ENCODE measurements at places on chromosomes 5 and 9.

GRCh38 chr5:113102121-113102531 is 125.5 kb downstream of the DCP2 start:
- H3K4me3 ChIP-seq, result no peak overlapping the region
- no peaks in the 10 kb centered on the region for H3K36me3 ChIP-seq
- H3K4me1 ChIP-seq, result no peaks in the 10 kb centered on the region

DNA sequence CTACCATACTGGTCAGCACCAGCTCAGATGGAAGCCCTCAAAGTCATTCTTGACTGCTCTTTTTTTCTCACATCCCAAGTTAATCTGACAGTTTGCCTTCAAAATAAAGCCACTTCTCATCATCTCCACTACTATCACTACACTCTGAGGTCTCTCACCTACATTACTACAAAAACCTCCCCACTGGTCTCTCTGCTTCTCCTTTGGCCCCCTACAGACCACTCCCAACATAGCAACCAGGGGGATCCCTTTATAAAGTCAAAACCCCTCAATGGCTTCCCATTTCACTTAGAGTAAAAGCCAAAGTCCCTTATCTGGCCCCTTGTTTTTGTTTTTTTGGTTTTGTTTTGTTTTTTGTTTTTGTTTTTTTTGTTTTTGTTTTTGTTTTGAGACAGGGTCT is 4.6 kb downstream of the ARAP3 start:
- H3K27ac ChIP-seq, result no peak overlapping the region
- H3K4me1 ChIP-seq, result peaks cover 10% of the 10 kb centered on the region
- no peaks in the 10 kb centered on the region for H3K27me3 ChIP-seq
- no peaks in the 10 kb centered on the region for H3K36me3 ChIP-seq
- DNase-seq, result no peak

DNA sequence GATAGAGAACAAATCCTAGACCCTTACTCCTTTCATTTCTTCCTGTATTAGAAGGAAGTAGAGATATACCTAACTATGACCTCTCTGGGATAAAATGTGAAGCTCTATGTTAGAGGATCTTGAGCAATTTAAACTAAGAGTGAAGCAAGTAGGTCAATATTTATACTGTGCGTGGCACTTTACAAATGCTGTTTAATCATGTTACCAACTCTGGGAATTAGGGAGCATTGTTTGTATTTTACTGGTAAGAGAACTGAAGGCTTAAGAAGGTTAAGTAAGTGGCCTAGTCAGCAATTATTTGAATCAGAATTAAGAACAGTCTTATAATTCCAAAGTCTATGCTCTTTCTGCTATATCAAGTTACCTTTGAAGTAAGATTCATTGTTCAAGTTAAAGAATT is 12.0 kb downstream of the TNC start:
- no peak for DNase-seq
- H3K36me3 ChIP-seq, result no peaks in the 10 kb centered on the region
- no peak overlapping the region for H3K4me3 ChIP-seq
- H3K27me3 ChIP-seq, result no peaks in the 10 kb centered on the region
- no peaks in the 10 kb centered on the region for H3K4me1 ChIP-seq

- H3K4me3 ChIP-seq, result no peak overlapping the region
- no peaks in the 10 kb centered on the region for H3K4me1 ChIP-seq
- H3K27me3 ChIP-seq, result no peaks in the 10 kb centered on the region
- H3K27ac ChIP-seq, result no peak overlapping the region
Measured at GRCh38 chr5:5981562-5981961, 396.8 kb downstream of the MED10 start.

DNA sequence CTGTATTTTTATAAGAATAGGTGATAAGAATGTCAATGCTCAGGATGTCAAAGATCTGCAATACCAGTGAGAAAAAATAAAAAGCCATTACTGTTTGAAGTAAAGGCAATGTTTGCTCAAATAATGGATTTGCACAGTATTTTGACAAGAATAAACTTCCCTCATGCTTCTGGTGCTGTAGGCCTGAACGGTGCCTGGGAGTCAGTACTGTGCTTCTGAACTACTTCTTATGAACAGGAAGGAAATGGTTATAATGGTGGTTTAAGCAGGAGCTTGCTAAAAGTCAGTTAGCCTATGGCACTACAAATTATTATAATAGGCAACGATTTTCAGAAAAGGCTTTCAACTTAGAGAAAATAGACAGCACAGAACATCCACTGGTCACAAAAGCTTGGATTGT is 548.3 kb upstream of the CDH18 start:
- H3K27ac ChIP-seq, result no peak overlapping the region
- no peak for DNase-seq
- H3K4me3 ChIP-seq, result no peak overlapping the region
- H3K4me1 ChIP-seq, result no peaks in the 10 kb centered on the region
- H3K36me3 ChIP-seq, result no peaks in the 10 kb centered on the region

DNA sequence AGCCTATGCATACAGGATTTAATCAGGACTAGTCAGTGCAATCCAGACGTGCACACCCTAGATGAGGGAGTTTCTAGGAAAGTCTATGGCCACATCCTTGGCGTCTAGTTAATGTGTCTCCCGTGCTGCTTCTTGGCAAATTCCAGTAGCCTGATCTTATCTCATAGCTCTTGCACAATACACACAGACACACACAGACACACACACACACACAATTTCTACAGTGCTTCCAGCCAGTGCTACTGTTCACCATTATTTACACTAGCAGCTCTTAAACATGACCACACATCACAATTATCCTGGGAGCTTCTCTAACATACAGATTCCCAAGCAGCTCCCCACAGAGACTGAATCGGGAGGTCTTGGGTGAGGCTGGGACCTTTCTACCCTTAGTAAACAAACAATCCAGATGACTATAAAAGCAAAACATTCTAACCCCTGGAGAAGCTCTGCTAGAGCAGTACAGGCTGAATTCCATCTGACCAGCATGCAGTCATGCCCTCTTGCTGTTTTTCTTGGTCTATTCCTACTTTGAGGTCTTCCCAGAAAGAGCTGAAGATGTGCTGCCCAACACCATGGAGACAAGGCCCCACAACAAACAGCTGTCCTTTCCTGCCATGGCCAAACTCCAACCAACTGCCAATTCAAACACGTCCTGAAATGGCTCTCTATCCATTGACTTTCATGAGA is 236.6 kb downstream of the DEPDC1B start:
- H3K36me3 ChIP-seq, result no peaks in the 10 kb centered on the region
- no peaks in the 10 kb centered on the region for H3K27me3 ChIP-seq
- H3K4me3 ChIP-seq, result no peak overlapping the region
- DNase-seq, result no peak

GRCh38 chr5:81069990-81070389 is 109.8 kb downstream of the RASGRF2 start:
- no peaks in the 10 kb centered on the region for H3K36me3 ChIP-seq
- no peak overlapping the region for H3K4me3 ChIP-seq
- DNase-seq, result no peak
- no peak overlapping the region for H3K27ac ChIP-seq
- H3K4me1 ChIP-seq, result no peaks in the 10 kb centered on the region

- H3K4me3 ChIP-seq, result no peak overlapping the region
- no peaks in the 10 kb centered on the region for H3K4me1 ChIP-seq
- no peak for DNase-seq
- H3K36me3 ChIP-seq, result no peaks in the 10 kb centered on the region
- H3K27me3 ChIP-seq, result no peaks in the 10 kb centered on the region
- H3K27ac ChIP-seq, result no peak overlapping the region
Measured at GRCh38 chr5:7878381-7878873, 9.5 kb downstream of the MTRR start.

- H3K27me3 ChIP-seq, result no peaks in the 10 kb centered on the region
- H3K27ac ChIP-seq, result no peak overlapping the region
- H3K36me3 ChIP-seq, result no peaks in the 10 kb centered on the region
- no peak overlapping the region for H3K4me3 ChIP-seq
Measured at GRCh38 chr9:91048749-91049148, 247.1 kb downstream of the SYK start.

- H3K4me1 ChIP-seq, result no peaks in the 10 kb centered on the region
- no peak for DNase-seq
- H3K36me3 ChIP-seq, result no peaks in the 10 kb centered on the region
- peak overlapping the region; percentile 62 for H3K4me3 ChIP-seq
- no peaks in the 10 kb centered on the region for H3K27me3 ChIP-seq
Measured at GRCh38 chr5:160311491-160312133, 752 bp downstream of the CCNJL start.

DNA sequence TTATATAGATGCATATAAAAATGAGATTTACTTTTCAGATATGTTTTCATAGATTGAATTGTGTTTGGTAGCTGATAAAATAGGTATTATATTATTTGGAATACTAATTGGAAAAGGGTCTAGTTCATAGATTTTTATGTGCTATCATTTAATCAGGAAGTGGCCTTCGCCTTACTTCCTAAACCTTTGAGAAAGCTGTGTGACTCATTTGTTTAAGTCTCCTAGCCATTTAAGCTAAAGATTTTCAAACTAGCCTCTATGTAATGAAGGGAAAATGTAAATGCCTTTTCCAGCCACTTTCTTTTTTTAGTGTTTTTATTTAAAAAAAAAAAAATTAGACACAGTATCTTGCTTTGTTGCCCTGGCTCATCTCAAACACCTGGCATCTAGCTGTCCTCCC is 97.5 kb downstream of the DMXL1 start:
- no peaks in the 10 kb centered on the region for H3K27me3 ChIP-seq
- DNase-seq, result no peak
- no peaks in the 10 kb centered on the region for H3K4me1 ChIP-seq

GRCh38 chr5:18972177-18972576 is 1015.8 kb downstream of the CDH18 start:
- H3K27ac ChIP-seq, result no peak overlapping the region
- no peaks in the 10 kb centered on the region for H3K27me3 ChIP-seq
- DNase-seq, result no peak
- no peaks in the 10 kb centered on the region for H3K36me3 ChIP-seq
- H3K4me1 ChIP-seq, result no peaks in the 10 kb centered on the region
- H3K4me3 ChIP-seq, result no peak overlapping the region

DNA sequence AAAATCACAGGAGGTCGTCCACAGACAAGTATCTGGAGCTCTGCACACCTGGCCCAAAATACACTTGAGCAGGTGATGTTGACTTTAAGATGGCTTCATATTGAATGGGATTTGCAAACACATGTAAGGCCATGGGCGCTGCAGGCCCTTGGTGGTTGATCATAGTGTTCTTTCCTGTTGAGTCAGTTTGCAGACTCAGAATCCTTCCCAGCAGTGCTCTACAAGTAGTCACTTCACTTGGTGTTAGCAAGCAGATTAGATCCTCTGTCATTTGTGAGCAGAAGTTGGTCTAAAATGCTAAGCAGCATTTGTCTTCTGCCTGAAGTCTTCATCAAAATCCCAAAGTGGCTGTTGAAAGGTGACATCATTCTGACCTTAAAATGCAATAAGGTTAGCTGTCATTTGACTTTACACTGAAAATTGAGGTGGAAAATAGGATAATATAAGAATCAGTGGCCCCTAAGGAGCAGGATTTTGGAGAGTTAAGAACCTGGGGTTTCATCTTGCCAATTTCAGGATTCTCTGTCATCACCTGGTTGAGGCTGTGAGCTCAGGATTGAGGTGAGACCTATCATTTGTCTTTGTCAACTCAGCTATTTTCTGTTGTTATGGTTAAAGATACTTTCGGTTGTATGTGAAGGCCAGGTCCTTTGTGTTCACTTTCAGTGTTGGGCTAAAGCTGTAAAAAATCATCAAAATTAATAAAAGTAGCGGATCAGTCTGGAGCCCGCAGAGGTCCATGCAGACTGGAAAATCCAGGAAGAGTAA is 114.5 kb downstream of the LRRC70 start:
- no peak overlapping the region for H3K4me3 ChIP-seq
- H3K27me3 ChIP-seq, result no peaks in the 10 kb centered on the region
- no peaks in the 10 kb centered on the region for H3K4me1 ChIP-seq
- DNase-seq, result no peak
- no peak overlapping the region for H3K27ac ChIP-seq

GRCh38 chr9:2299843-2300205 is 284.7 kb downstream of the SMARCA2 start:
- H3K36me3 ChIP-seq, result no peaks in the 10 kb centered on the region
- H3K4me1 ChIP-seq, result no peaks in the 10 kb centered on the region
- DNase-seq, result no peak
- no peaks in the 10 kb centered on the region for H3K27me3 ChIP-seq
- no peak overlapping the region for H3K27ac ChIP-seq
- no peak overlapping the region for H3K4me3 ChIP-seq

- DNase-seq, result no peak
- no peak overlapping the region for H3K27ac ChIP-seq
- no peak overlapping the region for H3K4me3 ChIP-seq
- H3K4me1 ChIP-seq, result no peaks in the 10 kb centered on the region
- no peaks in the 10 kb centered on the region for H3K27me3 ChIP-seq
Measured at GRCh38 chr5:111960476-111961215, 203.7 kb upstream of the NREP start.

DNA sequence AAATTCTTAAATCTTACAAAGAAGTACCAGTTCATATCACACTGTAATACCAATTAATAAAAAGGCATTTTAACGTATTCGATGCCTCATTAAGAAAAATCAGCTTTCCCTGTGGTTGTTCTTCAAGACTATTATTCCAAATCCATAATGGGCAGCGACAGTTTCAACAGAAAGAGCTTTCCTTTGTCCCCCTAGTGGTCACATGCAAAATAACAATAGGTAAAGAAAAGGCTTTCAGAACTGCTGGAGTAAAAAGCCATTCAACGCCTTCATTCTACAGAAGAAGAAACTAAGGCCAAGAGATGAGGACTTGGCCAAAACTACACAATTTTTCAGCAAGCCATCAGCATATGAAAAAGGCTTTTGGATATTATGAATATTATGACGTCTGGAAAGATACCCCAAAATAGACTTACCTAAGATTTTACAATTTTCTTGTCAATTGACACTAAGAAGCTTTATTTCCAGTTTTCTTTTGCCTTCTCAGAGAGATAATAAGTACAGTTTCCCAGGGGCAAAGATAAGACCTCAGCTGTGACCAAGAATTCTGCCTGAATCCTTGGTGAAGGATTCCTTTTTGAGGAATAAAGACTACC is 6.7 kb upstream of the CDH6 start:
- no peaks in the 10 kb centered on the region for H3K4me1 ChIP-seq
- H3K4me3 ChIP-seq, result no peak overlapping the region
- H3K27me3 ChIP-seq, result no peaks in the 10 kb centered on the region
- no peak overlapping the region for H3K27ac ChIP-seq

GRCh38 chr5:64458948-64459347 is 46.9 kb upstream of the RGS7BP start:
- no peaks in the 10 kb centered on the region for H3K27me3 ChIP-seq
- H3K27ac ChIP-seq, result no peak overlapping the region
- DNase-seq, result no peak
- no peak overlapping the region for H3K4me3 ChIP-seq

GRCh38 chr5:74402553-74402952 is 238.0 kb downstream of the ENC1 start:
- no peaks in the 10 kb centered on the region for H3K4me1 ChIP-seq
- H3K27ac ChIP-seq, result no peak overlapping the region
- H3K27me3 ChIP-seq, result no peaks in the 10 kb centered on the region
- H3K36me3 ChIP-seq, result no peaks in the 10 kb centered on the region
- no peak for DNase-seq

- H3K36me3 ChIP-seq, result no peaks in the 10 kb centered on the region
- no peak overlapping the region for H3K4me3 ChIP-seq
- no peak overlapping the region for H3K27ac ChIP-seq
- no peak for DNase-seq
Measured at GRCh38 chr5:54956922-54957321, 28.5 kb downstream of the ESM1 start.
